ENCODE measurements at places on chromosomes 6 and 20.

DNA sequence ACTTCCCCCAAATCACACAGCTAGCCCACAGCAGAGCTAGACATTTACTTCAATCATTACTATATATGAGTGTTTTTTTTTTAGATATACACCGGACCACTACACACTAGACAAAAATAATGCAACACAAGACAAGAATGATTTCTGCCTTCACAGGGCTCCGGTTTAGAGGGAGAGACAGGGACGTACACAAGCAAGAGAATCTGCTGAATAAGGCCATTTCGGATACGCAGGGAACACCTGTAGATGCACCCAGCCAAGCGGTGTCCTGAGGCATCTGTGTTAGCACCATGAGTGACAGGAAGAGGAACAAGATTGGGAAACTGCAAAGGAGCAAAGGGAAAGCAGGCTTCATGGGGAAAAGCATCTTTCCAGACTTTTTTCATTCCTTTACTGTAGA lies 45.7 kb downstream of the HS3ST5 start:
- DNase-seq: no peak

DNA sequence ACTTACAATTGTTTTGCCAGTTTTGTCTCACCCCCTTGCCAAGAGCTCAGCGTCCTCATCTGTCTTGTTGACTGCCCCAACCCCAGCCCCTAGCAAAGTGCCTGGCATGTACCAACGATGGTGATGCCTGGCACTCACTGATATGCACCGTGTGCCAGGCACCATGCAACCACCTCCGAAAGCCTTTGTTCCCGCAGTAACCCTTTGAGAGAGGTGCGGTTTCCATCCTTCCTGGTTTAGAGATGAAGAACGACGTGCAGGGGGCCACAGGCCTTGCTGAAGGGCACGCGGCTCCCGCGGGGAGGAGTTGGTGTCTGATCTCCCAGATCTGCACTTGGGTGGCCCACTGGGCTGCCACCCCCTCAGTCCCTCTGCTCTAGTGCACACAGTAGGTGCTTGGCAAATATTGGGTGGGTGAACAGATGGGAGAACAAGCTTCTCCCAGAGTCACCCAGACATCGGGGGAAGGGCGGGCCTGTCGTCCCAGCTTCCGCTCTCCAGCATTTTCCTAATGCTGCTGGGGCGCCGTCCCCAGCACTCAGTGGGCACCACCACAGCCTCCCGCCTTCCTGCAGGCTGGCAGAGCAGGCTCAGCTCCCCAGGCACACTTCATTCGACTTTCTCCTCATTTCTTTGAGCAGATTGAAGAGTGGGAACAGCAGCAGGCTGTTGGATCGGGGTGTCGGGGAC lies 35.3 kb downstream of the DLGAP4 start:
- no peak for DNase-seq

- DNase-seq: no peak
Measured at GRCh38 chr6:17042422-17043147, 59.3 kb upstream of the STMND1 start.

DNA sequence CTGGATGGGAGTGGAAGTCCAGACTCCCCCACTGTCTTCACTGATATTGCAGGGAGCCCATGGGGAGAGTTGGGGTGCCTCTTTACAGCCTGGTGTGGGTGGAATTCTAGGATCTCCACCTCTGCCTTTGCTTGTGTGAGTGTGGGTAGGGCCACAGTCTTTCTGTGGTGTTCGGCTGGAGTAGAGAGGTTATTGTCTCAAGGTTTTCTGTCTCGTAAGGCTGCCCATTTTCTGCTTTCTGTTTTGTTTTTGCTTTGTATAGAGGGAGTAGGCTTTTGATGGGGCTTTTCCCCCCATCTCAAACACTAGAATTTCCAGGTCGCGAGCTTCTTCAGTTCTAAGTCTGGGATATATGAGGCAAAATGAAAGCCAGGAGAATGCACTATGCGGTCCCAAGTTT lies 40.4 kb upstream of the ELMO2 start:
- DNase-seq: no peak

DNA sequence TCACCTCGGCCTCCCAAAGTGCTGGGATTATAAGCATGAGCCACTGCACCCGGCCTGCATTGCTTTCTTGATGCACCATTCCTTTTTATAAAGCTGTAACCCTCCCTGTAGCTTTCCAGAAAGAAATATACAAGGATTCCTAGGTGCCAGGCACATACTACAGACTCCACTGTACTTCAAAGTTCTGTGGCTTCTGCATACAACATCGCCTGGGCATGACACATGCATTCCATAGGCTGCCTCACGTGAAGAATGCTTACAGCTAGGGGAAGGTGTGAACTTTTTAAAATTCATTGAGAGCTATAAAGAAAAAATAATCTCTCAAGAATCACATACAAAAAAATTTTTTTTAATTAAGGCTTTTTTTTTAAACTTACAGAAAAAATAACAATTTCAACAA lies 50.2 kb downstream of the TRAM2 start:
- no peak for DNase-seq

DNA sequence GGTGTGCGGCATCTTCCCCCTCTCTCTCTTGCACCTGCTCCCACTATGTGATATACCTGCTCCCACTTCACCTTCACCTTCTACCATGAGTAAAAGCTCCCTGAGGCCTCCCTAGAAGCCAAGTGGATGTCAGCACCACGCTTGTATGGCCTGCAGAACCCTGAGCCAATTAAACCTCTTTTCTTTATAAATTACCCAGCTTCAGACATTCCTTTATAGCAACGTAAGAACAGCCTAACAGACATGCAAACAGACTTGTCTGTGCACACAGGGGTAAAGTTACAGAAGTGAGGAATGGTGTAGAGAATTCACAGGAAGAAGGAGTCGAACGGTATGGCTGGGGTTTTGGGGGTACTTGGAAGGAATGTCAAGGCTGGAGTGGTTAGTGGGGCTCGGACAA lies 14.8 kb upstream of the TGM2 start:
- no peak for DNase-seq

- DNase-seq: no peak
Measured at GRCh38 chr6:105949869-105950268, 136.3 kb upstream of the PRDM1 start.

DNA sequence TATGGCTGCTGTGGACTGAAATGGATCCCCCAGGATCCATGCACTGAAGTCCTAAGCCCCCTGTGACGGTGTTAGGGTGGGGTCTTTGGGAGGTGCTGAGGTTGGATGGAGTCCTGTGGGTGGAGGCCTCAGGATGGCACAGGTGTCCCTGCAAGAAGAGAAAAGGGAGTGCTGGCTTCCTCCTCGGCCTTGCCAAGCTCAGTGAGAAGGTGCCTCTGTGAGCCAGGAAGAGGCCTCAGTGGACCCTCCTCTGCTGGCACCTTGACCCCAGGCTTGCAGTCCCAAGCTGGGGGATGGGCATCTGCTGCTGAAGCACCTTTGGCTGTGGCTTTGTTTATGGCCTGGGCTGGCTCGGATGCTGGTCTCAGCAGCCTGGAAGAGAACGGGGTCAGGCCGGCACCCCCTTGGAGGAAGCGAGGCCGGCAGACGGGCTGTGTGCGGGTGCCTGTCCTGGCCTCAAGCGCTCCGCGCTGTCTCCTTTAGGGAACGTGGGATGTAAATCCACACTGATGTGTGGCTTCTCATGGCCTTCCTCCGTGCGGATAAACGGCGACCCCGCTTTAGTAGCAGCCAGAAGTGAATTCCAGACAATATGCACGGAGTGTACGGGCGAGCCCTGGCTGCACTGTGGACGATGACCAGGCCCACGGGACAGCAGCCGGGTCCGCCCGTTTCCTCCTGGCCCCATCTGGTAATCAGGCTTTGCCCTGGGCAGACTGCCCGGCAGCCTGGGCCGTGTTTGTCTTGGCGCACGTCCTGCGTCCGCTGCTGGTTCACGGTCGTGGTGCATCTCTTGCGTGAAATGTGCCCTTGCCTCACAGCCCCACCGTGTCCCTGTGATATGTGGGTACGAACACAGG lies 182.6 kb downstream of the ERMARD start:
- no peak for DNase-seq

DNA sequence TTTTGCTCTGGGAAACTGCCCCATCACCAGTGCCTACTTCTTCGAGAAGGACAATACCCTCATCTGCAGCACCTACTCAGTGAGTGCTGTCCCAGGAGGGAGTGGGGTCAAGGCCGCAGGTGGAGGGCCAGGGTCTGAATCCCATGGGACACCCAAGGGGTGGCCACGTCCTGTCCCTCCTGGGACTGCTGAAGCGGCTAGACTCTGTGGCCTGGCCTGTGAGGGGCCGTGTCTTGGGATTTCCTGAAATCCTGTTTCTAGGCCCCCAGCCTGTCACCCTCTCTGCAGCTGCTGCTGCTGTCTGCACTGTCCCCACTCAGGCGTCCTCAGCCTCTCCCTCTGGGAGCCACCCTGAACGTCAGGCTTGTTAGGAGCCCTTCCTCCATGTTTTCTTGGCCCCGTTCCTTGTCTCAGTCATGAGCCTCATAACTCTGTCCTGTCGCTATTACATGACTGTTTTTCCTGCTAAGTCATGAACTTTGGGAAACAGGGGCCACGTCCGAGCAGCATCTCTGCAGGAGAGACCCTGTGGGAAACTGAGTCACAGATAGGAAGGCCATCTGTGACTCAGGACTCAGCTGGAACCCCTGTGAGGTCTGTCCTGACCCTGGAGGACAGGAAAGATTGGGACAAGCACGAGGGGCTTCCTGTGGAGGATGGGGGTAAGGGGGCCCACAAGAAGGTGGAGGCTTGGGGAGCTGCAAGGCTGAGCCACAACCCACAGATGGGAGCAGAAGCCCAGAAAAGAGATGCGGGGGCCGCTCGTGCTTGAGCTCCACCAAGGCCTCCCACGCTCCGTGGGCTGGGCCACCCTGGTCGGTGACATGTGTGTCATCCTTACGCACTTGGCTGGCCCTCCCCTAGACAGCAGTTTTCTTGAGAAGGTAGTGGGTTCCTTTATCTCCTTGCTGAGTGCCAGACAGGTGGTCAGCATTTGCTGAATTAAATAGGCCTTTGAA lies 49.9 kb downstream of the EFCAB8 start:
- no peak for DNase-seq

- no peak for DNase-seq
Measured at GRCh38 chr6:21138336-21139069, 455.0 kb upstream of the SOX4 start.

DNA sequence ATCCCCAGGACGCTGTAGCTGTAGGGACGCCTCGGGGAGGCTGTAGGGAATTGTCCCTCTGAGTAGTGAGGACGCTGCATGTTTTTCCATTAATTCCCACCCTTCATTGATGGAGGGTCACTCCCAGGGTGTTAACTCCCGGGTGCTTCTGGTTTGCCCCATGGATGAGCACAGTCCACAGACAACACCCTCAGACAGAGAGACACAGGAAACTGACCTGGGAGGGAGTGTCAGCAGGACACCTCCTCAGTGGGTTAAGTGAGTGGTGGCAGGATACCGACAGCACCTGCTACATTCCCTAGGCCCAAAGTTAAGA lies 53.5 kb downstream of the LINC00237 start:
- DNase-seq: no peak

GRCh38 chr20:39799366-39799965 lies 837.3 kb downstream of the DHX35 start:
- DNase-seq: no peak

DNA sequence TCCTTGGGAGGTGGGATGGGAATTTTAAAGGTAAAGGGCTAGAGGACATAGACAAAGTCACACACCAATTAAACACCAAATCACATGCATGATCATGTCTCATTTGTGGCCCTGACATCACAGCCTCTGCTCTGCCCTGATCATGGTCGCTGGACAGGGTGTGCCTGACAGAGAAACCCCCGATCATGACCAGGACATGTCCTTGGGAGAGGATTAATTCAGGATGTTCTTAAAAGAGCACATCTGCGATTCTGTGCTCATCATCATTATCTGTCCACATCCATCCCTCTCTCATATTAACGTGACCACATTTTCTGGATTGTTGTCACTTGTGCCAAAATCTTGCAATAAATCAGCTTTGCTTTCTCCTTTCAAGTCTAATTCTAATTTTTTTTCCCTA lies 7.7 kb upstream of the PBOV1 start:
- DNase-seq: no peak

DNA sequence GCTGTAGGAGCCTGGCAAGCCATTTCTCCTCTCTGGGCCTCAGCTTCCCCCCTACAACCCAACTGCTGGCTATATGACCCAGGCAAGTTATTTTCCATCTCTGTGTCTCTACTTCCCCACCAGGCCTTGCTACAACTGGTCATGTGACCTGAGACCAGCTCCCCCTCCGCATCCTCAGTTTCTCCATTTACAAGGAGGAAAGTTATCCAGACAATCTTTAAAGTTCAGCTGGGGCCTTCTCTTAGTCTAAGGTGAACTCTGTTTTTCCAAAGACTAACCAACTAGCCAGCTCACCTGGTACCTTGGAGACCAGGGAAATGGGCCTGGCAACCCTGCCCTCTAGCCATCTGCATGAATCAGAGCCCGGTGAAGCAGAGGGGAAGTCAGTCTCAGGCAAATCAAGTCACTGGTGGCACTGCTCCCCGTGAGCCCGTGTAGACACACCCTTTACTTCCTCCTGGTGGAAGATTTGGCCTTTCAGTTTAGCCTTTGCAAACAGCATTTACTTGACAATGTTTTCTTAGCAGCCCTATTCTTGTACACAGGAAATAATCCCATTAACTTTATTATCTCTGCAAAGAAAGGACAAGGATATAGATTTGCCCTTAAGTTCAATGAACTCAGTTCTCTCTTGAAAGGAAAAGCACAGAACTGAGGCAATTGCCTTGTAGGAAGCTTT lies 157.7 kb downstream of the VEGFA start:
- no peak for DNase-seq

DNA sequence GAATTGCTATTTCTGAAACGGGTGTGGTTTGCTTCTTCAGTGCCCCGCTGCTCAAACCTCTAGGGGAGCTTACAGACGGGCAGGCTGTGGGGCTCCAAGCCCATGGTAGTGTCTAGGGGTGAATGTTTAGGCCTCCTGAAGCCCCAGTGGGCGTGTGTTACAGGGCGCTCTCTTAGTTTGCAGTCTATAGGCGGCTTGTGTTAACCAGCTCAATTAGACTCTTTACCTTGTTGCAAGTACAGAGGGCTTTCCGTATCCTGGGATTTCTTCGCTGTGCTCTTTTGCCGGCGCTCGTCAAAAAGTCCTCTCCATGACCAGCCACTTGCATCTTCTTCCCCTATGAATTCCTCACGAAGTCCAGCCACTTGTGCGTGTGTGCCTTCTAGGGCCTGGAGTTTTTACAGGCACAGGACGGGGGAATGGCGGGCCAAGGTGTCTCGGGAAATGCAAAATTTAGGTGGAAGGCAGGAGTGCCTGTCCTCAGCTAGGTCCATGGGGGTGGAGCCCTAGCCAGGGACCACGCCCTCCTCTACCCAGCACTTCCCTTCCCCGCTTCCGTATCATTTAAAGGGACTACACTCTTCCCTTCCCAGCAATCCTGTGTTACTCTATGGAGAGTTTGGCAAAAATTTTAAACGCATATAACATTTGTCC lies 94.5 kb downstream of the HTR1B start:
- no peak for DNase-seq

- DNase-seq: no peak
Measured at GRCh38 chr20:52179331-52180179, 12.0 kb downstream of the ZFP64 start.

GRCh38 chr6:37845930-37846329 lies 26.4 kb downstream of the ZFAND3 start:
- no peak for DNase-seq

DNA sequence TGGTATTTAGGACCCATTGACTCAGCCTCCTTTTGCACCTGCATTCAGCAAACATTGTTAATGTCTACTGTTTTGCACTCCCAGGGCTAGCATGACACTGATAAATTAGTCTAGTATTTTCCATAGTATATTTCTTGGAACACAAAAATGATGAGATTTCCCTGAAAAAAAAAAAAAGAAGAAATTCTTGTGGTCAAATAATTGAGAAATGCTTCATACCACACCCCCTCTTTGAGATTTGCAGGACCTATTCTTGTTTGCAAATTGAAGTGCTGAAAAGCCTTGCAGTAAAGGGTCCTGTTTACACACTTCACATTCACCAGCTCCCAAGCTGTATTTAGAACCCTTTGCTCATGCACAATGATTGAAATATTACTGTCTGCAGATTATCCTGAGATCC lies 36.3 kb upstream of the CLIC5 start:
- no peak for DNase-seq

All from CD4-positive, alpha-beta T cell treated with Interleukin-6 at 100 ng/mL for 8 hours (primary cell).